ENCODE measurements at places on chromosomes 12 and 14. TPM values are rescaled to one million over a fixed set of nuclear protein-coding genes. Genes with fewer than 3 reads are reported as not detected.

USP44 gene
- total RNA-seq, result 13.8 TPM

TAS2R9 gene
- not detected for total RNA-seq

ENDOU gene
- total RNA-seq, result not detected

TAS2R8 gene
- not detected for total RNA-seq

PIK3C2G gene
- not detected for total RNA-seq

PRH2 gene
- 0.18 TPM for total RNA-seq

LIN7A gene
- 12.7 TPM for total RNA-seq

PRPH gene
- total RNA-seq, result 0.46 TPM

KITLG gene
- total RNA-seq, result 33.9 TPM

DYNLL1 gene
- total RNA-seq, result 228 TPM

NXPH4 gene
- total RNA-seq, result 0.65 TPM

GLS2 gene
- total RNA-seq, result not detected

ADCY4 gene
- 5.3 TPM for total RNA-seq

HOXC6 gene
- total RNA-seq, result 0.28 TPM

C3AR1 gene
- 0.18 TPM for total RNA-seq

CLEC4D gene
- not detected for total RNA-seq

KIF26A gene
- under 0.01 TPM for total RNA-seq

RNASE7 gene
- total RNA-seq, result not detected
